ENCODE measurements at places on chromosomes 1 and 21.
A peak's percentile ranks its signal among the peaks of the same experiment; 100 is the strongest.

DNA sequence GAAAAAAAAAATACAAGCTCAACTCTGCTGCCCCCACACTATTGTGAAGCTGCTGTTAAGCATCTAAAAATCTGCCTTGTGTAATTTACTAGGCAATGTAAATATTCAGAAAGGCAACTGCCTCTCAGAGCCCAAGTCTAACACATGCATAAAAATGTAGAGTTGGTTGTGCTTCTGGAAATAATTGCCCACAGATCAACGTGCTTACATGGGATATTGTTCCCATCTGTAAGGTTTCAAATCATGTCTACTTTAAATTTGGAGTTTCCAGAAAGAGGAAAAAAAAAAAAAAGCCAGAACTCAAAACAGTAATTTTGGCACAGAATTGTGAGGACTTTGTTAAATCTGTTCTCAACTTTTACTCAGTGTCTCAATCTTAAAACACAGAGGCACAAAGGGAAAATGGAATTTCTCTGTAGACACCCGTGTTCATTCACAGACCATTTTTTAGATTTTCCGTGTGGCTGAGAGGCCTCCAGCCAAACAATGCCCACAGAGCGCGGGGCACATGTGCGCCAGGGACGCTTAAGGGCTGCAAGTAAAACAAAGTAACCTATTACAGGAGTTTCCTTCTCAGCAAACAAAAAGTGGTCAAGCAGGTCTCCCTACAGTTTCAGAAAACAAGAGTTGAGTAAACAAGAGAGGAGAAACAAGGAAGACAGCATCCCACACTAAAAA, 115.5 kb downstream of the RERE start:
- DNase-seq = no peak

DNA sequence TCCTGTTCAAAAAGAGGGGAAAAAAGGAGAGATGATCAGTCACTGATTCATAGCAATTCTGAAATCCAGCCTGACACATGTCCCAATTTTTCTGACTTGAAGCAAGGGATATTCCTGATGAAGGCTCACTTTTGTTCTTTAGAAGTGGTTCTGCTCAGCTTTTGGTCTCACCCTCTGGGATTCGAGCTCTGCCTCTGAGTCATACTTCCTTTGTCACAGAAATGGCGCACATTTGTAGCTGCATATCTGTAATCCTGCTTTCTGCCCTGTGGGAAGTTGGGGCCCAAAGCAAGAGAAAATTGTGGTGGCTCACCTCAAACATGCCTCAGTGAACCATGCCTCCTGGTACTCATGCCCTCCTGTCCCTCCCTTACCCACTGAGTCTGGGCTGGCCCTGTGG, 22.3 kb upstream of the FAM78B start:
- DNase-seq = no peak

DNA sequence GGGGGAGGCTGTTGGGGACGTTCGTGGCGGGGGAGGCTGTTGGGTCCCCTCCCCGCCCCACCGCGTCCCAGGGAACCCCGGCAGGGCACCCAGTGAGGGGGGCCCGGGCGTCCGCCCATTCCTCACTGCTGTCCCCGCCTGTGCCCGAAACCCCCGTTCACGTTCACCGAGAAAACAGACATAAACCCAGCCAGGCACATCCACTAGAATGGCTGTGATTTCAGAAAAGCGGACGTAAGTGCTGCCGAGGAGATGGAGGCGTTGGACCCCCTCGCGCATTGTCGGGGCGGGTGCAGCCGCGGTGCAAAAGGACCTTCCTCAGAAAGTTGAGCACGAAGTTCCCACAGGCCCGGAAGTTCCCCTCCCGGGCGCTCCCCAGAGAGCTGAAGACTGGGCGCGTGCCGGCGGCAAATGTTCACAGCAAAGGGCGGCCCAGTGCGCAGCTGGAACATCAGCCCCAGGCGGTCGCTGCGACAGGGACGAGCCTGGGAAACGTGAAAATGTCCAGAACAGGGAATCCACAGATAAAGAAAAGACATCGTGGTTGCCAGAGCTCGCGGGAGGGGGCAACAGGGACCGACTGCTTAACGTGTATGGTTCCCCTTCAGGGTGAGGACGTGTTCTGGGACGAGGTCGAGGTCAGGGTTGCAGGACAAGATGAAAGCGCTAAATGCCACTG, 18.5 kb upstream of the SAMD11 start:
- no peak for DNase-seq

DNA sequence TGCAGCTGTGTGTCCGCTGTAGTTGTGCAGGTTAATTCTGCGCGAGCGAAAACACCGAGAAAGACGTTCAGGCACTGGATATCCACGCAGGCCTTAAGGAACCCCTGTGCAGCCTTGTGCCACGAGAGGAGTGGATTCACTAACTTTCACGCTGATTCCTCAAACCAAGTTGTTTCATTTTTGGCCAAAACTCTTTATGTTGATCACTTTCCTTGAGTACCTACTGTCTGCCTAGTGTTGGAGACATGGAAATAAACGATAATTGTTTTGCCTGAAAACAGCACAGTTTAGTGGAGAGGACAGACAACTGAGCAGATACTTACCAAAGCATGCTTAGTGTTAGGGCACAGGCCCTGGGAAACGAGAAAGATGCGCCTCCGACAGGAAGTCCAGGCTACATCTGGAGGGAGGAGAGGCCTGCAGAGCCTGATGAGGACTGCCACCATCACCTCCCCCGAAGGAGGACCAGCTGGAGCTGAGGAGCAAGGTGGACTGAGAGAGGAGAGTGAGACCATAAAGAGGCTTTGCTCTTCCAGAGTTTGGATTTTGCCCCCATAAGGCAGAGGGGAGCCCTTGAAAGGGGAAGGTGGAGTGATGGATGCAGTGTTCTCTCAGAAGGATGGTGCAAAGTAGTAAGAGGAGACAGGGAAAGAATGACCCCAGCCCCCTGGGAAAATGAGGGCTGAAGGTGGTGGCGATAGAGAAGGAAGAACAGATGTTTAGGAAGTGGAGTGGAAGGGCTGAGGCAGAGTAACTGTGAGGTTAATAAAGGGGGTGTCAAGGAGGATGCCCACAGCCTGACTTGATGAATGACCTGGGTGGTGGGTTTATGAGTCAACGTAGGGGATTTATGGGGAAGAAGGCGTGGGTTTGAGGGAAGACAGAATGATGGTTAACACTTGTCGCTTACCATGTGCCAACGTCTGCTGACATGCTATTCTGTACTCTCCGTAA, 956 bp upstream of the SCAF4 start:
- no peak for DNase-seq

- DNase-seq = no peak
These were observed 183.9 kb upstream of the ESRRG start for GRCh38 chr1:216907100-216907499.

- no peak for DNase-seq
These were observed 83.2 kb upstream of the DNAH14 start for GRCh38 chr1:224846119-224846907.

- DNase-seq = no peak
These were observed 22.0 kb upstream of the KCNC4 start for GRCh38 chr1:110188035-110188618.

DNA sequence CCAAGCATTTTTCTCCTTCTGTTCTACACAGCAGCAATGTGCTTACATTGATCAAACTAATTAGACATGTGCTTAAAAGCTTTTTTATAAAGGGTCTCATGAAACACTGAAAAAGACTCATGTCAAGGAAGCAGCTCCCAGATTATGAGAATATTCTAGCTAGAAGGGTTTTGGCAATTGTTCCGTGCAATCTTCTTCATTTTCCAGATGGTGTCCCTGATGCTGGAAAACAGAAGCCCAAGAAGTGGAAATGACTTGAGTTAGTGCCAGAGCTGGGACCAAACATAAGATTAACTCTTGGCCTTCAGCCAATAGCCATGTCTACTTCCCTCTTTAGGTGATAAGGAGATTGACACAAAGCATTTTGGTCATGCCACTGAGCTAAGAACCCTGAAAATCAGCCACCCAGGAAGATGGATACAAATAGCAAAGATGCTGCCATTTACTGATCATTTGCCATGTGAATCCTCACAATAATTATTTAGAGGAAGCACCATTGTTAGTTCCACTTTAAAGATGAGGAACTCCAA, 110.8 kb downstream of the MATN1 start:
- DNase-seq = no peak

GRCh38 chr1:177770096-177770495, 199.8 kb downstream of the SEC16B start:
- DNase-seq = no peak

DNA sequence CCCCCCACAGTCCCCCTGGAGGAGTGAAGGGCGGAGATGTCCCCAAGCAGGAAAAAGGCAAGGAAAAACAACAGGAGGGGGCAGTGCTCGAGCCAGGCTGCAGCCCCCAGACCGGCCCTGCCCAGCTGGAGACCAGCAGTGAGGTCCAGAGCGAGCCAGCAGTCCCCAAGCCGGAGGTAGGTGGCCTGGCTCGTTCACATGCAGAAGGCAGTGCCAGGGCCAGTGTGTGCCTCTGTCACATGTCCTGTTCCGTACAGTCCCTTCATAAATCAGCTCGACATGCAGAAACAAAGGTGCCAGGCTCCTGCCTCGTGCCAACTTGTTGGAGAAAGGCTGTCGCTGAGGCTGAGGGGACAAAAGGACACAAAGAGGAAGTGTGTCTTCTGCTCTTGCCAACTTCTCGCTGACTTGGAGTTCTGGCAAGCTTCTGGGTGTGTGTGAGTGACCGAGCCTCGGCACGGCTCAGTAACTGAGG, 24.1 kb upstream of the MPZL1 start:
- DNase-seq = no peak

- DNase-seq = no peak
These were observed 206.7 kb downstream of the CTH start for GRCh38 chr1:70617728-70618127.

DNA sequence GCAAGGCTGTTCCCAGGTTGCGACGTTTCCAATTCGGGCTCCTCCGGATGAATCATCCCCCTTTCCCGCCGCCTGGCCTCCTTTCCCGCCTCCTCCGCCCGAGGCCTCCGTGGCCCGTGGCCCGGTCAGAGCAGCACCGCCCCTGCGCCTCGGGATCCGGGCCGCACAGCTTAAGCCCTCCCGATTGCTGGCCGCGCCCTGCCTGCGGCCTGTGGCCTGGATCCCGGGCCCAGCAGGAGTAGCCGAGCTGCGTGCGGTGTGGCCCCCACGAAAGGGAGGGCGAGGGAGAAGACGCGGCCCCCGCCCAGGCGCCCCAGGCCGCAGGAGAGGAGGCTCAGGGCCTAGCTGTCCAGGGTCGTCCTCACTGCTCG, 1.0 kb downstream of the TMEM200B start:
- no peak for DNase-seq

DNA sequence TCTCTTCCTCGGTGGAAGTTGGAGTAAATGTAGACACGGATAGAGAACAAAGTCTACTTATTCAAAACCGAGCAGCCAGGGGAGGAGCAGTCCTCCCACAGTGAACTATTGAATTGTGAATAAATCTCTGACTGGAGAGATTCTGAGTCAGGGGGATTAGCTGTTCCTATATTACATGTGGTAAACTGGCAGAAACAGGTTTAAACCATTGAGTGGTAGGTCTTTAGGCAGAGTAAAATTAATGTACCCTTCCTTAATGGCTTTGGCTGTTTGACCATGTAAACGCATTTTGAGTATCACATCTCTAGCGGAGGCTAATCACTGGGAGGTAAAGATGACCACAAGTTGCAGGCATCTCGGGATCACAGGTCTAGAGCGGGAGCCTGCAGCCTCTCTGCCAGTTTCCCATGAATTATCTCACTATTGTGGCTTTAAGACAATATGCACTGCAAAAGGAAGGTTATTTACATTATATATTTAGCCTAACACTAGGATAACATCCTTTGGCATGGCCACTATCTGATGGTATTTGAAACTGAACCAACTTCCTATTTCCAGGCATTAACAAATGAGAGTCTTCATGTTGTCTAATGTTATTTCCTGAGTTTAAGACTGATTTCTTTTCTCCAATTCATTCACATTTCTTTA, 7.9 kb upstream of the DISC1 start:
- no peak for DNase-seq

GRCh38 chr1:195733826-195734225, 874.4 kb downstream of the KCNT2 start:
- DNase-seq = no peak

DNA sequence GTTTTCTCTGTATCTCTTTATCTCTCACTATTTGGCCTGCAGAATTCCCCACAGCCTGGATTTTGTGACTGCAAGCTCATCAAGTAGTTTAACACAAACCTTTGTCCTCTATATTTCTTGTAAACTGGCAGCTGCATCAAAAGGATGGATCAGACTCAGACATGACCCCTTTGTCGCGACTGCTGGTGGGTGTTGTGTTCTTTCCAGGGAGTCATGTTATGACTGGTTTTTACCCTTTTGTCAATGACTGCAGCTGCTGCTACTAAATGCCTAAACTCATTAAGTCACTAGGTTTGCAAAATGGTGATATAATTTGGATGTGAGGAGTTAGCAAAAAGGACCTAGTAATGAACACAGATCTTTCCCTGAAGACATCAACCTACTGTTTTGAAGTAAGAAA, 10.2 kb upstream of the TOMM20 start:
- no peak for DNase-seq

- DNase-seq = peak; percentile 20
These were observed 46.1 kb downstream of the MEGF6 start for GRCh38 chr1:3564921-3565831.

- DNase-seq = no peak
These were observed 68.6 kb upstream of the POU3F1 start for GRCh38 chr1:38115226-38115625.

GRCh38 chr1:37458551-37458950, 15.8 kb upstream of the ZC3H12A start:
- DNase-seq = no peak

DNA sequence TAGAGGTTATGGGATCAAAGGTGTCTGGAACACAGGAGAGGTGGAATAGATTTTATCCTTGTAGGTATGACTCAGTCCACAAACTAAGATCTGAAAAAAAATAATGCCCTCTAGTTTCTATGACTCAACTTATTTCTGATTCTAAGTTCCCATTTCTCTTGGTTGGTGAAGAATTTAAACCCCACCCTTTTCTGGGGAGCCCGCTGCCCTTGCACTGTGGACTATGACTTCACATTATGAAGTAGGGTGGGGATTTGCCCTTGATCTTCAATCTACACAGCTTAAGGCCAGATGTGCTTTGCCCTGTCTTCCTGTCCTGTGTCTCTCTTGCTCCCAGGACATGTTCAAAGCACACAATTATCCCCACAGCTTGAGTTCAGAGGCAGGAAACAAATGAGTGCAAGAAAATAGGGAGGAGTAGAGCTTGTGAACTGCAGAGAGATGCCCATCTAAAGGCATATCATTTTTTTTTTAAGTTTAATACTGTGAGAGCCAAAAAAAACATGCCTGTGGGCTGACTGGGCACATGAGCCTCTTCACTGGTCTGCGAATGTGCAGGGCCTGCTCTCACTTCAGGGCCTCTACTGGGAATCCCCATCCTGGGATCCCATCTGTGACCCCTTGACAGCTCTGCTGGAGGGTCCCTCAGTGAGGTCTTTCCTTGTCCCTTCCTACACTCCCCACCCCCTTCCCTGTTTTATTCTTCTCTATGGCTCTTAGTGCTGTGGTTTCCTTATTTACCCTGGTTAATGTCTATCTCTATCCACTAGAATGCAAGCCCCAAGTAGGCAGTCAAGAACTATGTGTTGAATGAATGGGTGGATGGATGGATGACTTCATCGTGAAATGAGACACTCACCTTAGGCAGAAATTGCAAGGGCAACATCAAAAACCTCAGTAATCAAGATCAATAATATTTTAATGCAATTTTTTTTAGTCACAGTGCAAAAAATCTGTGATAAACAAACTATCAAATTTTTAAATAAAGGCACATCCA, 61.5 kb downstream of the CD58 start:
- peak; percentile 35 for DNase-seq

Data from activated CD4-positive, alpha-beta T cell treated with anti-CD3 and anti-CD28 coated beads, Interleukin-2, amount 50 U/mL, for 4 hours (primary cell).